Glutamatergic neuron (in vitro differentiated cells): ENCODE measurements at places on chromosomes 5 and 9. TPM values are rescaled to one million over a fixed set of nuclear protein-coding genes. Genes with fewer than 3 reads are reported as not detected.

DNA sequence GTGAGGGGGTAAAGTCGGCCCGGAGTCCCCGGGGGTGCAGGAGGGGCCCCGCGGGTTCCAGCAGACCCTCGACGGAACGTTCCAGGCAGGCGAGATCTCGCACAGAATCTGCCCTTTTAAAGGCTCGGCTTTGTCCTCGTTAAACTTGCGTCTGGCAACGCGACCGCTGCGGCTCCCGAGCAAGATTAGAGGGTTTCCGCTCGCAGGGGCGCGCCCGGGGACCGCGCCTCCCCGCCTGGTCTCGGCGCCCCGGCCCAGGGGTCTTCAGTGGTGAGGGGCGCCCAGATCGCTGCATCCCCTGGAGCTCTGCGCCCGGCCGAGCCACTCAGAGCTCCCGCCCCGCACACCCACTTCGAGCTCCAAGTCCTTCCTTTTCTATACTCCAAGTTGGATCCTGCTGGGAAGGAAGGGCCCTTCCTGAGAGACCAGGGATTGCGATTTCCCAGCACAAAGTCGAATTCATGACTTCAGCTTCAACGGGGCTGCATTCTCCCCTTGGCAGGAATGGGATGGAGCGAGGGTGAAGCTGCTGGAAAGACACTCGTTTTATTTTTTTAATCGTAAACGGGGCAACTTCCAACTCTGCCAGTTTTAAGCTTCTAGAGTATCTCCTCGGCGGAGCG, 11.3 kb downstream of the PROP1 start:
- no peak for DNase-seq

GRCh38 chr9:6782345-6782744, 24.6 kb downstream of the KDM4C start:
- no peak for DNase-seq

- no peak for DNase-seq
Observed at GRCh38 chr9:127786773-127787104, 905 bp downstream of the CDK9 start.

- DNase-seq, result no peak
Observed at GRCh38 chr9:98861781-98862504, 54.5 kb downstream of the GALNT12 start.

GRCh38 chr5:59133764-59134261, 550.9 kb downstream of the RAB3C start:
- no peak for DNase-seq

DNA sequence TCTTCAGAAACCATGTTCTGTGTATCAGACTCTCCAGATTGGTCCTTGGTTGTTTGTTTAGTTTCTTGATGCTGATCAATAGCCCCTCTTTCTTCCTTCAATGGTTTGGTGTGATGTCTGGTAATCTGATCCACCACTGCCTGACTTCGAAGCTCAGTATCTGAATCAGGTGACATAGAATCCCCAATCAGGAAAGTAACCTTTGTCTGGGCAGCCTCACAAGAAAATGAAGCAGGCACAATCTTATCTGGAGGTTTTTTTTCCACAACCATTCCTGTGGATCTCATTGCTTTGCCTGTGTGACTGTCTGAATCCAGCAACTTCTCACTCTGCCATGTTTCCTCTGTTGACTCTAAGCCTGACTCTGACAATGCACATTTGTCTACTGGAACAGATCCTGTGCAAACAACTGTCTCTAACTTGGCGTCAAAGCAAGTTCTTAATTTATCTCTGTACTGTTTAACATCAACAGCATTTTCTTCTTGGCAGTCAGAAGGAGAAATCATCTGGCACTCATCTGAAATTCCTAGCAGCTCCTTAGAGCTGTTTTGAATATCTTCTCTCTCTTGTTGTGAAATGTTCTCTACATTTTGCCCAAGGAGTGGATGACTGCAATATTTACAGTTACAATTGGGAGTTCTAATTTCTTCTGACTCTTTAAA, 37.1 kb upstream of the RAPGEF6 start:
- DNase-seq, result no peak

Gene ARL14EPL
- not detected for total RNA-seq

Gene OR1J2
- not detected for total RNA-seq

Gene PCDHGA4
- total RNA-seq, result 8.2 TPM

Gene VLDLR
- total RNA-seq, result 28.8 TPM

Gene UBE2R2
- 90.1 TPM for total RNA-seq
